ENCODE measurements at places on chromosomes 4 and X.
A peak's percentile ranks its signal among the peaks of the same experiment; 100 is the strongest.

DNA sequence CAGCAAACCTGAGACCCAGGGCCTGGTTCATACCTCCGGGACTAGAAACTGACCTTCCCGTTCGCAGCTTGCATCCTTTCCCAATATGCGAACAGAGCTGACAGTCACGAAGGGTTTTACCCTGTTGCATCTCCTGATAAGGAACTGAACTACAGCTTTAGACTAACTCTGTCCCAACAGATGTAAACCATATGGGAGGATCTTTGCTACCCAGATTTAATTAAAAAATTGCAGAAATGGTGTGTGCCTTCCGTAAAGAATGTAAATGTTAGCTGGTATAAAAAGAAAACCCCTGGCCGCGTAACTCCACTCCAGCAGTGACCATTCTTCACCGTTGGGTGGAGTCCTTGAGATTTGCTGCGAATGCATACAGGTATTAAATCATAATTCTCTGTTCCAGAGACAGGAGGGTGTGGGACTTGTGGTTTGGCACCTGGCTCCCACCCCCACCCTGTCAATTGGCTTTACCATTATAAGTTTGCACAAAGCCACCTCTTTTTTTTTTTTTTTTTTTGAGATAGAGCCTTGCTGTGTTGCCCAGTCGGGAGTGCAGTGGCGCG lies 40.6 kb upstream of the SORCS2 start:
- no peak for DNase-seq

DNA sequence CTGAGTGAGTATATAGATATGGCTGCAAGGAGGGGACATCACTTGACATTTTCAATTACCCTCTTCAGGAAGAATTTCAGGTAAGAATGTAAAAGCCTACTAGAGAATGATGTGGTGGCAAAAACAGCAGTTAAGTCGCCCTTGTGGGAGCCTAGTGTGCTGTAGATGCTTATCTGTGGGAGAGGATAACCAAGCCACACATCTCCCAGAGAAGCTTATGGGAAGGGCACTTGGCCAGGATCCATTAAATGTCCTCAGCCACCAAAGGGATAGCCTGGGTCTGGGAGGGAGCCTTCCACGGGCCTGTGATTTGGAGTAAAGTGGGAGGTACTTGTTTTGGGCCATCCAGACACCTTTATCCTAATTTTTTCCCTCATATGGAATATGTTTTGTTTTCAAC lies 41.3 kb upstream of the BCLAF3 start:
- no peak for DNase-seq

GRCh38 chrX:47093248-47093647 lies 15.0 kb downstream of the RGN start:
- DNase-seq = peak; percentile 7

GRCh38 chr4:7691982-7692381 lies 247.7 kb downstream of the AFAP1 start:
- DNase-seq = no peak

Measured in naive thymus-derived CD8-positive, alpha-beta T cell (primary cell).